Kidney capillary endothelial cell (primary cell): ENCODE measurements at places on chromosomes 12 and 14.

DNA sequence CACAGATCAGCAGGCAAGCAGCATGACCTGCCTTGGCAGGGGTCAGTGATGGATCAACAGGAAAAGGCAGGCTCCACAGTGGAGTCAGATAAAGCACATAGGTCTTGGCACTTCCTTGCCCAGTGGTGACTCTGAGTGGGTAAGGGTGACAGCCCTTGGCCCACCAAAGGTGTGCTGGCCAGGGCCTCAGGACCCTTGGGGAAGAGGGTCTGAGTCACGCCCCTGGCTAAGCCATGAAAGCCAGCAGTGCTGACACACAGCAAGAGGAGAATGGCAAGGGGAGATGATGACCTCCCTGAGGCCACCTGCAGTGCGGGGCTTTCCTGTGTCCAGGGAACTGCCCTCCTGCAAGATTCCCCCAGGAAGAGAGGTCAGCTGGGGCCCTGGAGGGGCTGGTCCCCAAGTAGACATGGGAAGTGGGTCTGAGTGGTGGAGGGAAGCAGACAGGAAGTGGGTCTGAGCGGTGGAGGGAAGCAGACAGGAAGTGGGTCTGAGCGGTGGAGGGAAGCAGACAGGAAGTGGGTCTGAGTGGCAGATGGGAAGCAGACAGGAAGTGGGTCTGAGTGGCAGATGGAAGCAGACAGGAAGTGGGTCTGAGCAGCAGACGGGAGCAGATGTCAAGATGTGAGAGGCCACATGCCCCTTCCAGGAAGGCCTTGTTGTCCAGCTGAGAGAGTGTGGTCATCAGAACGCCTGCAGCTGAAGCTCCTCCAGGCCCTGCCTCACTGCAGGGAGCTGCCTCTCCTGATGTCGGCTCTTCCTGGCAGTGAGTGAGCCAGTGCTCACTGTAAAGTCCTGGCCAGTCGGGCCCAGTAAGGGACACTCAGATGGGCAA is 34.8 kb downstream of the DIO3 start:
- DNase-seq = peak; percentile 21

- DNase-seq = no peak
Observed at GRCh38 chr14:92385561-92385960, 62.6 kb downstream of the SLC24A4 start.

DNA sequence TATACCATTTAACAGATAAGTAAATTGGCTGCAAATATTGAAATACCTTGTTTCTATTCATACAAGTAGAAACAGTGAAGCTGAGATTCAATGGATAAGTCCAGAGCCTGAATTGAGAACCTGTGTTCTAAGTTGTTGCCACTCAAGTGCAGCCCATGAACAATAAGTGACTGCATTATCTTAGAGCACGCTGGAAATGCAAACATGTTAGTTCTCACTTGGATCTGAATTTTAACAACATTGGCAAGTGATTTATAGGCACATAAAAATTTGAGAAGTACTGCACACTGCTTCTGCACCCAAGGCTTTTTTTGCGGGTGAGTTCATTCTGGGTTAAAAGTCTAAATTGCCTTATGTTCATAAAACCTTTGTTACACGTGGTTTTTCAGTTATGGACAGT is 484.3 kb downstream of the NAV3 start:
- DNase-seq = no peak

GRCh38 chr12:6207259-6207925 is 7.2 kb downstream of the CD9 start:
- no peak for DNase-seq

- no peak for DNase-seq
Observed at GRCh38 chr14:77275041-77275580, 4.1 kb upstream of the NGB start.

GRCh38 chr12:26247873-26248272 is 52.5 kb downstream of the SSPN start:
- no peak for DNase-seq

DNA sequence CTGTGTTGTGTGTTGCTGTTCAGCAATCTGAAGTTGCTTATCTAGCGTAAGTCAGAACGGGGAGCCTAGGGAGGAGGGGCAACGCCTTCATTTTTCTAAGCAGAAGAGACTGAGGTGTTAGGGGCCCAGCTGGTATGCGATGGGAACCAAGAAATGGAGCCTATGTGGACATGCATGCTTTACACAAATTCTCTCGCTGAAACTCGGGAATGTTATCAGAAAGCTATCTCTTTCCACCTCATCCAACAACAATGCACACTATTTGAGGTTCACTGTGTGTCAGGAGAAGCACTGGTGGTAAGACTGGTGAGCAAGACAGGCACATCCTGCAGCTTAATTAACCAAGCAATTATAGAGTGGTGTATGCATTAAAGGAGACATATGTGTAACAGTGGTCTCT is 89.7 kb downstream of the NRXN3 start:
- no peak for DNase-seq

DNA sequence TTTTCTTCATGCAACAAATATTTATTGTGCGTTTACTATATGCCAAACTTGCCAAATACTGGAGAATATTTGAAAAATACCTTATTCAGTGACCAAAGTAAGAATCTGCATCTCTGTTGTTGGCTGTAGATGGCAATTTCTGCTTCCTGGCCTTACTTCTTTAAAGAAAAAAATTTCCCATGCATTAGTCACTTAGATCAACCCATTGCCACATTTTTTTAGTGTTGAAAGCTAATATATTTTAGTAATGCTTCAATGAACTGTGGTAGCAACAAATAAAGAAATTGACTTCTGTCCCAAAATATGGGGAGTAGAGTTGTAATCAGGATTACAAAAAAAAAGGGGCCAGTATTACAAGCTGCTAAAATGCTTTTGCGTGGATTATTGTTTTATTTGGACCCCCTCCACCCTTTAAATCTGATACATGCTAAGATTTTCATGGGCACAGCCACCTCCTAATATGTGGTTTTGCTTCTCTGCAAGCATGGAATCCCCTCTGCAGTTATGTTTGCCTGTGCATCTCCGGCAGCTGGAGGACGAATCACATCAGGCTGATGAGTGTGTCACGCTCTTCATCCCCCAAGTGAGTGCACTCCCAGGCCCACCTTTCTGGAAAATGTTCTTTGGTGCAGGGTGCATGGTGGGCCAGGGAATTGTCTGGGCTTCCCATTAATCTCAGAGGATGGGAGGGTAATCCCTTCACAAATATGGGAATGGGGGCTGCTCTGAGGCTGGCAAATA is 38.1 kb upstream of the PTCSC3 start:
- no peak for DNase-seq

GRCh38 chr14:101402936-101403660 is 158.2 kb upstream of the DIO3 start:
- no peak for DNase-seq

DNA sequence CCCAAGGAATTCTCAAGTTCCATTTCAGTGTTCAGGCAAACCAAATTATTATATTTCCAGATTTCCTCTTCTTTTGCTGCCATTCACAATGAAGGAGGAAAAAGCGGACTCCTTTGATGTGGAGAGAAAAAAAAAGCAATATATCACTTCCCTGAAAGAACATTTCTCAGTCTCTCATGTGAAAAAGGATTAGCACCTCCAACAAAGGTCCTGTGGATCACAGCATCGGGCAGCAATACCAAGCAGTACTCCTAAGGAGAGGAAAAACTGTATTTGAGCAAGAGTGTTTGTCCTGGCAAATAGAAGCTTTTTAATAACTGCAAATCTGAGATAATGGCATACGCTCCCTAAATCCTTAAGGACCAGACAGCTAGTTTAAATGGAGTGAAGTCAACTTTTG is 93.9 kb upstream of the RFX4 start:
- DNase-seq = no peak

DNA sequence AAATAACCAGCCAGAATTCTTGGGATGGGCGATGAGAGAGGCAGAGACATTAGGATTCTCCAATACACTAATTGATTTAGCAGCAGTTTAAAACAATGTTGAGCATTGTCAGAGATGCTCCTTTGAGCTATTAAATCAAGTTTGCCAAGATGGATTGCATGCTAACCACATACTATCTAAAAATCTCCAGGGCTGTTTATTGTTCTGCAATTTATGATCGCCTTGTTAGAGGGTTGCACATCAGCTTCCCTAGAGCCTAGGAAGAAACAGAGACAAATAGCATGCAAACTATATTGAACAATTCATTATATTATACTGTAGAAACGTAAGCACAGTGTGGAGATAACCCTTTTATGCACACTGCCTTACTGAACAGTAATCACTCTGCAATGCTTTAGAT is 599.9 kb downstream of the SOX5 start:
- no peak for DNase-seq

DNA sequence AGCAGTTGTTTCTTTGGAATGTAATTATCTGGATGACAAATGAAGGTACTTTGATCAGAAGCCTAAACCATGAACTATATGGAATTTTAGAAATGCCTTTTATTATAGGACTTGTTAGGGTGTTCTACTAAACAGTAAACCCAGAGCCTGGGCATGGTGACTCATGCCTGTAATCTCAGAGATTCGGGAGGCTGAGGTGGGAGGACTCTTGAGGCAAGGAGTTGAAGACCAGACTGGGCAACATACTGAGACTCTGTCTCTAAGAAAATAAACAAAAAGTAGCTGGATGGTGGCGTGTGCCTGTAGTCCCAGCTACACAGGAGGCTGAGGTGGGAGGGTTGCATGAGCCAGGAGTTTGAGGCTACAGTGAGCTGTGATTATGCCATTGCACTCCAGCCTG is 23.9 kb downstream of the PALS1 start:
- no peak for DNase-seq

DNA sequence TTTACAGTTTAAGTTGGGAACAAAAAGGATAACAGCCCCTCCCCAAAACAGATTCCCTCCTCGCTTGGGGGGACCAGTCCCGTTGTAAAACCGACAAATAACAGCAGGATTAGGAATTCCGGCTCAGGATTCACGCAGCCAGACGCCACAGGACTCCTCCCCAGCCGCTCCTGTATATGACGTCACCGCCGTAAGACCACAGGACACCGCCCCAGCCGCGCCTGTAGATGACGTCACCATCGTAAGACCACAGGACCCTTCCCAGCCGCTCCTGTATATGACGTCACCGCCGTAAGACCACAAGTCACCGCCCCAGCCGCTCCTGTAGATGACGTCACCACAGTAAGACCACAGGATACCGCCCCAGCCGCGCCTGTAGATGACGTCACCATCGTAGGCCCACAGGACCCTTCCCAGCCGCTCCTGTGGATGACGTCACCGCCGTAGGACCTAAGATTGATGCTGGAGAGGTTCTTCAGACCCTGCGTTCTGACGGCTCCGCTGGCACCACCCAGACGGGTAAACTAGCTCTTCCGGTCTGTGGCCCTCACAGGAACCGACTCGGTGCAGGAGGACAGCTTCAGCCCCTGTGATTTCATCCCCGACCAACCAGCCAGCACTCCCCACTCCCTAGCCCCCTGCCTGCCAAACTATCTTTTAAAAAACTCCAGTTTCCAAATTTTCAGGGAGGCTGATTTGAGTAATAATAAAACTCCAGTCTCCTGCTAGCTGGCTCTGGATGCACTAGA is 43.9 kb upstream of the FBRSL1 start:
- DNase-seq = peak; percentile 41
